ENCODE measurements at places on chromosomes 5 and 9. TPM values are rescaled to one million over a fixed set of nuclear protein-coding genes. Genes with fewer than 3 reads are reported as not detected.

DNA sequence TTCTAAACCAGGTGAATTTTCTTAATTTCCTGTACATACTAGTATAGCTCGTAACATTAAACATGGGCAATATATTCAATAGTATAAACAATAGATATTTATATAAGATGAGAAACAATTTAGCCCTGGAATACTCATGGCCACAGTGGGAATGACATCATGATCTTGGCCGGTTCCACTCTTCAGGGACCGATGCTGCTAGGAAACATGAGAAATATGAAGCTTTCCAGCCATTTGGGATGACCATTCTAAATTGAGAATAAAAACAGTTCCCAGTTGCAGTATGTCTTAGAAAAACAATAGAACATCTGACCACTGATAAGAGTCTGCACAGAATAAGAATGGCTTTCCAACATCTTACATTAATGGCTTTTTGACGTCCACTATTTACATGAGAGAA lies 33.3 kb upstream of the SLCO6A1 start:
- H3K4me1 ChIP-seq, result no peaks in the 10 kb centered on the region
- no peak for DNase-seq
- H3K27me3 ChIP-seq, result no peaks in the 10 kb centered on the region
- H3K36me3 ChIP-seq, result no peaks in the 10 kb centered on the region
- no peak overlapping the region for H3K27ac ChIP-seq
- H3K4me3 ChIP-seq, result no peak overlapping the region

GRCh38 chr5:132055441-132055807 lies 5.0 kb upstream of the IL3 start:
- H3K27ac ChIP-seq, result no peak overlapping the region
- no peaks in the 10 kb centered on the region for H3K36me3 ChIP-seq
- H3K4me3 ChIP-seq, result no peak overlapping the region
- H3K27me3 ChIP-seq, result no peaks in the 10 kb centered on the region
- no peak for DNase-seq

DNA sequence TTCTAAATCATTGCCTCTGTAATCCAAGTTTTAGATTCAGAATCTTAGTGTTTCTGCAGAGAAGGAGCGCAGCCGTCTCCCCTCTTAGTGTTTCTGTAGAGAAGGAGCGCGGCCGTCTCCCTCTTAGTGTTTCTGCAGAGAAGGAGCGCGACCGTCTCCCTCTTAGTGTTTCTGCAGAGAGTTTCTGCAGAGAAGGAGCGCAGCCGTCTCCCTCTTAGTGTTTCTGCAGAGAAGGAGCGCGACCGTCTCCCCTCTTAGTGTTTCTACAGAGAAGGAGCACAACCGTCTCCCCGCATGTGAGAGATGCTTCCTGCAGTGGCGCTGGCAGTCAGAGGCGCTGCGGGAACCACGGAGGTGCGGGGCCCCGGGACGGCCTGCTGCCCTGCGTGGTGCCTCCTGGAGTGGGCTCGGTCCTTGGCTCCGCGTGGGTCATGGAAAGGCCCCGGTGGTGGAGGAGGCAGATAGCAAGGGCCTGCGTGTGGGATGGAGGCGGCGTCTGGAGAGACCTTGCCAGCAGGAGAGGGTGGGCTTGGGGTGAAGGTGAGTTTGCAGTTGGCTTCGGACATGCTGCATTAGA lies 10.9 kb downstream of the CEP72 start:
- H3K27ac ChIP-seq, result no peak overlapping the region
- no peaks in the 10 kb centered on the region for H3K27me3 ChIP-seq
- no peaks in the 10 kb centered on the region for H3K4me1 ChIP-seq
- no peak for DNase-seq
- peaks cover 12% of the 10 kb centered on the region for H3K36me3 ChIP-seq

DNA sequence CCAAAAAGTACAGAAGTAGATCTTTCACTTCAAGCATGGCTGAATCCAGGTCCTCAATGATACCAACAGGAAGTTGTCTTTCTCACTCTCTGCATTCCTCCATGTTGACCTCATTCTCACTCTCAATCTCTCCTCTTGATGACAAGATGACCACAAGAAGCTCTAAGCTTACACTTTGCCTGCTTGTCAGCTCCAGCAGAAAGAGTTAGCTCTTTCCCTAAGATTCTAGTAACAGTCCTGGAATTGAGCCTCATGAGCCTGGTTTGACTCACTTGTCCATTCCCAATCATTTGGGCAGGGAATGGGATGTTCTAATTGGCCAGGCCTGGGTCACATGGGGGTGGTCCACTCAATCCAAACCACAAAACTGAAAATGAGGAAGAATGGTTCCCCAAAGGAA lies 3.3 kb upstream of the CLTA start:
- DNase-seq, result no peak
- H3K4me1 ChIP-seq, result peaks cover 13% of the 10 kb centered on the region
- H3K36me3 ChIP-seq, result peaks cover 6% of the 10 kb centered on the region
- H3K27me3 ChIP-seq, result no peaks in the 10 kb centered on the region

GRCh38 chr9:92740446-92740961 lies 24.1 kb downstream of the BICD2 start:
- no peak overlapping the region for H3K4me3 ChIP-seq
- no peaks in the 10 kb centered on the region for H3K27me3 ChIP-seq
- no peak for DNase-seq
- no peak overlapping the region for H3K27ac ChIP-seq
- no peaks in the 10 kb centered on the region for H3K36me3 ChIP-seq
- no peaks in the 10 kb centered on the region for H3K4me1 ChIP-seq

ANKRD34B gene
- total RNA-seq, result not detected

GRCh38 chr5:137899493-137899892 lies 10.2 kb downstream of the PKD2L2 start:
- H3K36me3 ChIP-seq, result no peaks in the 10 kb centered on the region
- no peaks in the 10 kb centered on the region for H3K27me3 ChIP-seq
- no peak overlapping the region for H3K4me3 ChIP-seq
- no peaks in the 10 kb centered on the region for H3K4me1 ChIP-seq
- no peak overlapping the region for H3K27ac ChIP-seq

GRCh38 chr9:122039234-122039633 lies 53.9 kb downstream of the TTLL11 start:
- no peaks in the 10 kb centered on the region for H3K4me1 ChIP-seq
- DNase-seq, result no peak
- no peaks in the 10 kb centered on the region for H3K27me3 ChIP-seq
- H3K27ac ChIP-seq, result no peak overlapping the region
- H3K36me3 ChIP-seq, result no peaks in the 10 kb centered on the region

DNA sequence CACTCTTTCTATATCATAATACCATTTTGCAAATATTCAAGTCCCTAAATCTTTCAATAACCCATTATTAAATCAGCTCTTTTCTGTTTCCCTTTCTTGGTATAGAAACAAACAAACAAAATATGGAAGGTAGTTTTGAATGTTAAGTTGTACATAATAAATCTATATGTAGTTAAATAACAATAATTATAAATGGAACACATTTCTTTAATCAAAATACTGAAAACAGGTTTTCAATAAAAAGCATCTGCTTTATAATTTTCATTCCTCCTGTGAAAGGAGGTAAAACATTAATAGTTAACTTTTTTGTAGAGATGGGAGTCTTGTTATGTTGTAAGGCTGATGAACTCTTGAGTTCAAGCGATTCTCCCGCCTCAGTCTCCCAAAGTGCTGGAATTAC lies 54.2 kb downstream of the CDKL3 start:
- H3K36me3 ChIP-seq, result no peaks in the 10 kb centered on the region
- H3K4me1 ChIP-seq, result no peaks in the 10 kb centered on the region
- no peak for DNase-seq

DNA sequence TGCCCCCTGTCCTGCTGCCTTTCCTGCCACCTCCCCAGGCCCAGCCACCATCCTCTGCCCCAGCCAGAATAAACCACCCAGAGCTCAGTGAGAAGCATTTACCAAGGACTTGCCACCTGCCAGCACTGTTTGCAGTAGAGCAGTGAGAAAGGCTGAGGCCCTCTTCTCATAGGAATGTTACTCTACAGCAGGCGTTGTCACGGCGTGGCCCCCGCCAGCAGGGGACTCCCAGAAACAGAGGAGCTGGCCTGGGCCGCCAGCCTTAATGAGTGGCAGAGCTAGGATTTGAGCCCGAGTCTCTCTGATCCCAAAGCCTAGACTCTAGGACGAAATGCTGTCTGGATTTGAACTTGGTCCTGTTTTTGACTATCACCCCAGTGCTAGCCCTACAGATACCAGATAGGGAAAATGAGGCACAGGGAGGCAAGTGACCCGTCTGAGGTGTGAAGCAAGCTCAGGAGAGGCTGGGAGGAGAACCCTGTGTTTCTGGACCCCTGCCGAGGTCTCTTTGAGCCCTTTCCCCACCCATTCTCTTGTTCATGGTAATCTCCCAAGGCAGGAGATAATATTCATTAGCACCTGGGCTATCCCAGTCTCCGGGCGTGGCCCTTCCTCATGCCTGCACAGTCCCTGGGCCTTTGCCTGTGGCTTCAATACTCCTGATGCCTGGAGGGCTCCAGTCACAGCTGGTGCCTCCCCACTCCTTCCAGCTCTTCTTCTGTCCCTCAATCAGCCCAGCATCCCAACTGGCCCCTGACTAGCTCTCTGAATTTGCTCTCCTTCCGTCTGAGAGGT lies 30.7 kb downstream of the HRH2 start:
- no peak overlapping the region for H3K27ac ChIP-seq
- no peaks in the 10 kb centered on the region for H3K27me3 ChIP-seq
- H3K4me1 ChIP-seq, result no peaks in the 10 kb centered on the region
- DNase-seq, result no peak
- H3K36me3 ChIP-seq, result peaks cover 46% of the 10 kb centered on the region

Data from naive thymus-derived CD4-positive, alpha-beta T cell (primary cell).